ENCODE measurements at places on chromosomes 3 and 15.
A peak's percentile ranks its signal among the peaks of the same experiment; 100 is the strongest.

DNA sequence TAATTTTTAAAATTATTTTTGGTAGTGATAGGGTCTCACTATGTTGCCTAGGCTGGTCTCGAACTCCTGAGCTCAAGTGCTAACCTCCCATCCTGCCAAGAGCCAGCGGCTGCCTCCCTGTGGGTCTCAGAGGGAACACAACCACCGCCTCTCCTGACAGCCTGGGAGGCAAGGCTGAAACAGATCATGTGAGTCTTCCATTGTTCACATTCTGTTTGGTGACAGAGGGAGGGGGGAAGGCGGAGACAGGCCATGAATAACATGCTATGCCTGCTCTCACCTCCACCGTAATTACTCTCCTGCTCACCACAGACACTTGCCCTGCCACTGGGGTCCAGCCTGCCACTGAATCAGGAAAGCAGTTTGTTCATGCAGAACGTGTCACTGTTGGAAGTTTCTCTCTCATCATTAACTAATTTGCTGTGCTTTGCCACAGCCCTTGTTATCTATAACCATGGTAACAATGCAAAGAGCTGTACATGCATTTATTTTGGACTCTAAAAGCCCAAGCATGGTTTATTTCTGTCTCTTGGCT is 78.4 kb upstream of the RASGRF1 start:
- DNase-seq = peak; percentile 82

DNA sequence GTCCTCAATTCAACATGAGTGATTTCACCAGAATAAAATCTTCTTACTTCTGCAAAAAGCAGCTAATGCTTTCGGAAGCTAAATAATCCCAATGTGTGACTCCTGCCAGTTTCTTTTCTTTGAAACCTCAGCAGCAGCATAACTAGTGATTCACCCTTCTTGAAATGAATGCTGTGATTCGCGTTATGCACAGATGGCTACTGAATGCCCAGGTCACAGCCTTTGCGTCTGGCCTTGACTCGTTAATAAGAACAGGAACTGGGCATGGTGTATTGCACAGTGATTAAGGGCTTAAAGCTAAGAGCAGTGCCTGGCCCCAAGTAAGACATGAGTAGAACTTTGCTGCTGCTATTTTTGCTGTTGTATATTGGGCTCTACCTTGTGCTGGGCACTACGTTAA is 19.0 kb downstream of the CGNL1 start:
- DNase-seq = no peak

GRCh38 chr3:111936191-111936841 is 42.5 kb upstream of the ABHD10 start:
- no peak for DNase-seq

GRCh38 chr3:976006-976405 is 116.8 kb upstream of the CNTN6 start:
- no peak for DNase-seq

DNA sequence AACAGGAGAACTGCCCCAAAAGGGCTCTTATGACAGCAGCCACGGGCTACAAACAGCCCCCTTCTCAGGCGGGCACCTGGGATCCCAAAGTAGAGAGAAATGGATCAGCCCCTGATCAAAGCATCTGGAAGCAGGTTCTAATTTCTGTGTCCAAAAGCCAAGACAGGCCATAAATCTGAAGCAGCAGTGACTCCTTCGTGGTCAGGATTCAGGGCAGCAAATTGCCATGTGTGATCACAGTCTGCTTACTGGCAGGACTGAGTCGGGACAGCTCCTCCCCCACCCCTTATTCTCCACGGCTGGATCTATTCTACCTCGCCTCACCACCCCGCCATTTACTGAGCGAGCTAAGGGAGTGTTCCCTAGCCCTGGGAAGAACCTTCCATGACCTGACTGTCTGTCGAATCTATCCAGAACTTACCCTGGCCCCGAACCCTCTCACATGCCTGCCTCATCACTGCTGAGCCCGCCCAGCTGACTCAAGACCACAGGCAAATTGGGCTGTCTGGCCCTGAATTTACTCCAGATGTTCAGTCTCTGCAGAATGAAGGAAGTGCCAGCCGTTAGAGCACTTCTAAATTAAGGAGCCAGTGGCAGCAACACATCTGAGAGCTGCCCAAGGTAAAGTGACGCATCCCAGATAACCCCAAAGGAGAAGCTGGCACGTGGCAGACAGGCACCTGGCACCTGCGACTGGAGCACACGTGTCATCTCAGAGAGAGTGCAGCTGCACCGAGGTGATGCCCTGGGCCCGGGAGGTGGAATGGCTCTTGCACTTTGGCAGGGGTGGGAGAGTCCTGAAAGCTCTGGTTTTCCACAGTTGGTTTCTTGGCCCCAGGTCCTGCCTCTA is 1.3 kb downstream of the LRRC15 start:
- DNase-seq = no peak

- DNase-seq = no peak
Observed at GRCh38 chr3:51354731-51355615, 30.1 kb upstream of the MANF start.

DNA sequence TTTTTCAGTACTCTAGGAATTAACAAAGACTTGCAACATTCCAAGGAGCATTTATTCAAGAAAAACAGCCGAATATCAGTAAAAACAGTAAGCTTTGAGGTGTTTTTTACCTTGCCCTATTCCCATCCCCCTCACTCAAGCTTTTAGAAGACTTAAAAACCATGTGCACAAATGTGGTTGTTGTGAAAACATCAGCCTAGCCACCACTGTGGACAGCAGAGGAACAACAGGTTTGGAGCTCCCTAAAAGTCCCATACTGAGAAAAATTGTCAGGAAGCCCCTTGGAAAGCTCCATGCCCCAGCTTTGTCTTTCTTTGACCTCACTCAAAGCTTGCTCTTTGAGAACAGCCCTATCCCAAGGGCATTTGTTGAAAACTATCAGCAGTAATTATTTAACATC is 34.7 kb upstream of the RSL24D1 start:
- DNase-seq = no peak

DNA sequence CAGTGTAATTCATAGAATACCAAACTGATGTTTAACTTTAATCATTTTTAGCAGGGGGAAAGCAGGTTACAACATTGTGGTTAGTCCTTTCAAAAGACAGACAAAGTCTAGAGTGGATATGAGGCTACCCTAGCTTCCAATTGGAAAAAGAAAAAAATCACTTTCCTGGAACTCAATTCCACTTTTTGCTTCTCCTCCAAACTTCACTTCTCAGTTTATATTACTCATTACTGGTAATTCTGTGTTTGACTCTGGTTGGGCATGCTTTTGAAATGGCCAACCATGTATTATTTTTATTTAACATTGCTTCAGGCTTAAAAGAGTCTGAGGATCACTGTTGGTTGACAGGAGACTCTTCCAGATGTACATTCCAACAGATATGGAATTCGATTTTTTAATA is 84.8 kb downstream of the RAP2B start:
- no peak for DNase-seq

DNA sequence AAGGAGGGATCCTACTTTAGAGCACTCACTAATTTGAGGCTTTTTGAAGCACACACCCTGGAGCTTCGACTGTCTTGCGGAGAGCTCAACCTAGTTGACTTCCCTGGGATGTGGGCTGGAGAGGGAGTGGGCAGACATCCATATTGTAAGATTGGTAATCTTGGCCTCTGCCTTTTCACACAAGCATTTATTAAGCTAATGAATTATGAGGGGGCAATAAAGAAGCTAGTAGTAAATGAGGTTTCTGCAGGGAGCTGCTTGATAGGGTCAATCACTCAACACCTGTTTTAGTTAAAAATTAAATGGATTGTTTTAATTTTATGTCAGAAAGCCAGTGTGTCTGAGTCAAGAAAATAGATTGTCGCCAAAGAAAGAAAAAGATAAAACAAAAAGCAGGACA is 76.3 kb downstream of the PDZRN3 start:
- no peak for DNase-seq

DNA sequence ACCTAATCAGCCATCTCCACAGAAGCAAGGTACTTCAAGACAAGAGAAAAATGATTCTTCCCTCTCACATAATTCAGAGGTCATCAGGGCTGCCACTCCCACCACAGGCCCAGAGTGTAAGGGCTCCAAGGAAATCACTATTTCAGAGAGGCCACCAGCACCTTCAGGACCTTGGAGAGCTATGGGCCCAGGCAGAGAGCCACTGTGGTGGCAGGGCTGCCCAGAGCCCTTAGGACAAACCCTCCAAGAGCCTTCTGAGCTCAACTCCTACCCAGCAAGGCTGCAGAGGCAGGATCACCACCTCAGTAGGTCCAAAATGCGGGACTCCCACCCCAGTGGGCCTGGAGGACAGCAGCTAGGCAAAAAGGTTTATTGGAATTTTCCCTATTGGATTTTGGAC is 17.9 kb upstream of the FAN1 start:
- no peak for DNase-seq

DNA sequence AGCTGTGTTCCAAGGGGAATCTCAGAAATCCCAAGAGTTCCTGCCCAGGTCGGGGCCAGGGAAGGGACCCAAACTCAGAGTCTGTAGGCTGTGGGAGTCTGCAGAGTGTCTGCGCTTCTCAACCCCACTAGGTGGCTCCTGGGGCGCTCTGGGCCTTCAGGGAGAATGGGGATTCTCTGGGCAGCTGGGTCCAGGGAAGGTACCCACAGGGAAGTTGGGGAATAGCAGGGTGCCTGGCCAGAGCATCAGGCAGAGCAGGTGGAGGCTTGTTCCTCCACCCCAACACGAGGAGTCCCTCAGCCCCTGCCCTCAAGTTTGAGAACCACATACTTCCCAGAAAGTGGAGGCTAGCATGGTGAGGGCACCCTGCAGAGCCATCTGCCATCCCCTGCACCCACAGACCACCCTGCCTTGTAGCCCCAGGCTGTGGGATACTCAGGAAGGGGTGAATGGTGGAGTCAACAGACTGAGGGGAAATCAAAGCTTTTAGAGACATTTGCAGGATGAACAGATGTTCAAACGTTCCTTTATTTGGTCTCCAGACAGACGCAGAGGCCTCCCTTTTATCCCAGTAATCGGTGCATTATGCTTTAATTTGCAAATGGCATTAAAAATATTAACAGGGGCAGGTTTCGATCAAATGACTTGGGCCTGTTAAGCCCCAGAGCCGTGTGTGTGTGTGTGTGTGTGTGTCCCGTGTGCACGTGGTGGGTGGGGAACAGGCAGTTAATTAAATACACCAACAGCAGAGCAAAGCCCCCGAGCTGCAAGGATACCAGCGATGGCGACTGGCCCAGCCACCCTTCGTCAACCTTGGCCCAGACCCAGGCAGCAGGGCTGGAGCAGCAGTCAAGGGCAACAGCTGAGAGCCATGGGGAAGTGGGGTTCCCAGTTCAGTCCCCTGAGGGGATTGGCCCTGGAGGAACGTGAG is 57.7 kb downstream of the DNAJB8 start:
- no peak for DNase-seq

DNA sequence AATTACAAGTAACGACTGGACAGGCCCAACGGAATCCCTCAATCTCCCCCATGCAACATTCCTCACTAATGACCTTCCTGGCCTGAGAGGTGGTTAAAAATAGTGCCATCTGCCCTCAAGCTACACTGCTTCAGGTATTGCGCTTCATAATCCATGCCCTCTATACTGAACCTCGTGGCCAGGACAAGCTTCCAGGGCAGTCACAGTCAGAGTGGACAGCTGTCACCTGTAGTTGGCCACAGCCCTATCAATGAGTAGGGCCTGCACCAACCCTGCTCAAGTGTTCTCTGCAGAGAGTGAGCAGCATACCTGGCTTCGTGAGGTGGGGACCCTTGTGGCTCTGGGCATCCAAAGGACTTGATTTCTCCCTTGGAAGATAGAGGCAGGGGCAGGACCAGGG is 46.9 kb upstream of the SEMA4B start:
- DNase-seq = no peak

- DNase-seq = no peak
Observed at GRCh38 chr15:31461911-31462480, 135.4 kb downstream of the KLF13 start.

DNA sequence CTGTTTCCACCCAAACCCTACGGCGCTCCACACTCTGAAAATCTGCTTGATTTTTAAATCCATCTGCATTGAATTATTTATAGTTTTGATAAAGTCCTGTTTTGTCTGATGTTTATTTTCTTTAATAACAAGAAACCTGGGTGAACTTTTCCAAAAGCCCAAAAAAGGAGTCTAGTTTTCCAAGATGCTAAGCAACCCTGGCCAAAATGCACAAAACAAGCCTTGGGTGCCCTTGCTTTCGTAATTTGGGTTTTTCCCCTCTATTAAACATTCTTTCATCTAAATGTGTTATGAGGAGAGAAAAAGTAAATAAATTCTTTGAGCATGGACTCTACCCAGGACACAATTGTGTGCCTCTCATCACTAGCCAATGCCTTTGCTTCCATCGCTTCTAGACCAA is 468.9 kb downstream of the MCTP2 start:
- DNase-seq = no peak

GRCh38 chr3:196016485-196016884 is 65.4 kb downstream of the TFRC start:
- DNase-seq = no peak
